RCC 7860 (cell line): ENCODE measurements at places on chromosomes 16 and 17.

DNA sequence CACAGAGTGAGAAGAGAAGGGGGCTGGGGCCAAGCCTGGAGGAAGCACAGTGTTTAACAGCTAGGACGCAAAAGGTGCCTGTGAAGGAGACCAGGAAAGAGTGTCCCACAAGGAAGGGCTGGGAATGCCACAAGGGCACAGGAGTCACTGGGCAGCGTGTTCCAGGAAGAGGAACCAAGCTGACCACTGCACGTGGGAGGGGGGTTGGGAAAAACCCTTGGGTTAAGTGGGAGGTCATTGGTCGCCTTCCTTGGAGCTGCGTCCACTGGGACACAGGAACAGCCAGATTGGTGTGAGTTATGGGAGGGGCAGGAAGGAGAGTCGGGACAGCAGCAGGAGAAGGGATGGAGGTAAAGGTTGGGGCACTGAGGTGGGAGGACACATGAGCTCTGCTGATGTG is 12.9 kb downstream of the TTYH2 start:
- no peak for DNase-seq

- DNase-seq = peak; percentile 83
Measured at GRCh38 chr16:709566-710499, 4.2 kb upstream of the FBXL16 start.

- no peak for DNase-seq
Measured at GRCh38 chr16:28865722-28866453, 2.2 kb downstream of the SH2B1 start.

- peak; percentile 56 for DNase-seq
Measured at GRCh38 chr16:27315333-27316037, 1.7 kb downstream of the IL4R start.

- DNase-seq = no peak
Measured at GRCh38 chr17:10556301-10557005, 7.0 kb upstream of the MYH2 start.

DNA sequence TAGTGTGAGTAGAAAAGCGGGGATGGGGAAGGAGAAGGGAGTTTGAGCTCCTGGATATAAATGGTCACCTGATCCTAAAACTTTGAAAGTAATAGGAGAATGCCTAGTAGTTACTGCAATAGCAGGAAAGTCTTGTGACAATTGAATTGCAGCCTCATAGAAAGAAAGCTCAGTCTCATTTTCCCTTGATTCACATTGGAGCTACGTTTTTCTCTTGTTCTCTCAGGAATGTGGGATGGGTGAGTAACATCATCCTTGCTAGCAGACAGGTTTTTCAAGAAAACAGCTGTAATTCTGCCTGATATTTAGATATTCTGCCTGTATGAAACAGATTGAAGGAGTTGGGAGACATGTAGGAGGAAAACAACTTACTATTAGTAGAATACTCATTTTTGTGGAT is 25.3 kb downstream of the SF3B3 start:
- no peak for DNase-seq

- no peak for DNase-seq
Measured at GRCh38 chr17:67289181-67289876, 44.3 kb upstream of the HELZ start.

DNA sequence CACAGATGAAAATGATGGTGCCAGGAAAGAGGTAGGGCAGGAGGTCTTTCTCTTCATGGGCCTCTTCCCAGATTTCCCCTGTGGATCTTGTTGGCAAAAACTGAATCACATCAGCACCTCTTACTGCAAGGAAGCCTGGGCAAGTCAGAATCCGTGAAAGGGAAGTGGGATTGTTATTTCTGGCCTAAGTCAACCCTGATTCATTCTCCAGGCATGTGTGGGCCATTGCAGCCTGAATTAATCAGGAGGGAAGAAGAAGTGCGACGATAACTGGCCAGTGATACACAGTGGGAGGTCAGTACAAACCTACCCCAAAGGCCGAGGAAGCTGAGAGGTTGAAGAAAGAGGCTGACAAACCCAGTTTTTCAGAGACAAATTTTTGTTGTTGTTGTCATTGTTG is 17.9 kb upstream of the NSMCE1 start:
- DNase-seq = peak; percentile 91

DNA sequence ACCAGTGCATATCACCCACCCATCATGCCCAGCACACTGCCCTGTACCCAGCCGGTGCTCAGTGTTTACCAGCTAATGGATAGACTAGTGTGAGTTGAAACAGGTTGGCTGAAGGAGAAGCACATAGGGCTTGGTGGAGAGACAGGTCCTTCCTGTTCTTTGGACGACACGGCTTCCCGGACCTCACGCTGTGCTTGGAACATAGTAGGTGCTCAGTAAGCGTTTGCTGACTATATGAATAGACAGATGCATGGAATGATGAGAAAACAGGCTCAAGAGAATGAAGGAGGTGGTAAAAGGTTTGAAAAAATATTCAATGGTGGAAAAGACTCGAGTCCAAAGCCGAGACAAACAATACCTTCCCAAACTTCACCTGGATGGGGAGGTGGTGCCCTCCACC is 6.8 kb upstream of the FADS6 start:
- no peak for DNase-seq

- DNase-seq = no peak
Measured at GRCh38 chr17:12459736-12460135, 206.0 kb upstream of the MYOCD start.

DNA sequence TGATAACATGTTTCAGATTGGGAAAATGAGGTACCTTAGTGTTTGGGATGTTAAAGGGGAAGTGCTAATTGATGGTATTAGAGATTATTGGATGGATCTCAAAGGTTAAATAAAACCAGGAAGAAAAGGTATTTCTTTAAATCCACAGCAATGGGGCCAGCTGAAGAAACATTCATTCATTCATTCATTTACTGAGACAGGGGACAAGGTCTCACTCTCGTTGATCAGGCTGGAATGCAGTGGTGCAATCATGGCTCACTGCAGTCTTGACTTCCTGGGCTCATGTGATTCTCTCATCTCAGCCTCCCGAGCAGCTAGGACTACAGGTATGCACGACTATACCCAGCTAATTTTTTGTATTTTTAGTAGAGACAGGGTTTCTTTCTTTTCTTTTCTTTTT is 19.8 kb downstream of the EARS2 start:
- DNase-seq = no peak

- no peak for DNase-seq
Measured at GRCh38 chr16:29892458-29892813, 6.9 kb downstream of the SEZ6L2 start.

DNA sequence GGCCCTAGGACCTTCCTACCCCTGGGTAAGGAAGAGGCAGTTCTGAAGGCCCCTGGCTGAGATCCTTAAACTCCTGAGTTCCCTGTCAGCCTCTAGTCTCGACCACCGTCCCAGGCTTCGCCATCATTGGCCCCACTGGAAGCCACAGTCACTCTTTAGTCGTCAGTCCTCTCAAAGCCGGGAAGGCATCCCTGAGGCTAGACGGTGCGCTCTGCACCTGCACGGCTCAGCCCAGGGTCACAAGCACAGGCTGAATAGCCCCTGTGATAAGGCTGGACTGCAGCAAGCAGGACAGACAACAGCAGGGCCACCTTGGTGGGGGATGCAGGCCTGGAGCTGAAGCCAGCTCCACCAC is 3.3 kb upstream of the HEXIM1 start:
- no peak for DNase-seq

DNA sequence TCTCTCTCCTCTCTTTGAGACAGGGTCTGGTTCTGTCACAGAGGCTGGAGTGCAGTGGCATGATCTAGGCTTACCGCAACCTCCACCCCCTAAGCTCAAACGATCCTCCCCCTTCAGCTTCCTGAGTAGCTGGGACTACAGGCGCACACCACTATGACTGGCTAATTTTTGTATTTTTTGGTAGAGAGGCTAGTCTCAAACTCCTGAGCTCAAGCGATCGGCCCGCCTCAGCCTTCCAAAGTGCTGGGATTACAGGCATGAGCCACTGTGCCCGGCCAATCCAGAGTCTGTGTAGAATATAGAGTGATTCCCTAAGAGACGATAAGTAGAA is 65.8 kb upstream of the RPH3AL start:
- no peak for DNase-seq

DNA sequence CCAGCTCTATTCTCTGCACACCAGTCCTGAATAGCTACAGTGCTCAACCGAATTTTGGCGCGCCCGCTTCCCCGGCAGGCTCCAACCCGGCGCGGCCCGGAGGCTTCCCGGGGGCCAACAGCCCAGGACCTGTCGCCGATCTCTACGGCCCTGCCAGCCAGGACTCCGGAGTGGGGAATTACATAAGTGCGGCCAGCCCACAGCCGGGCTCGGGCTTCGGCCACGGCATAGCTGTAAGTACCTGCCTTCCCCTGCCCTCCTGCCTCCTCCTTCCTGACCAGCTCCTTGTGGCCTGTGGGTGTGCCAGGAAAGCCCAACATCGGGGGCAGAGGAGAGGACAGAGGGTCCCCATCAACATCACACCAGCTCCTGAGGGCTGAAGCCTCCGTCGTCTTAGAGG is 70.2 kb downstream of the CCDC182 start:
- DNase-seq = no peak

DNA sequence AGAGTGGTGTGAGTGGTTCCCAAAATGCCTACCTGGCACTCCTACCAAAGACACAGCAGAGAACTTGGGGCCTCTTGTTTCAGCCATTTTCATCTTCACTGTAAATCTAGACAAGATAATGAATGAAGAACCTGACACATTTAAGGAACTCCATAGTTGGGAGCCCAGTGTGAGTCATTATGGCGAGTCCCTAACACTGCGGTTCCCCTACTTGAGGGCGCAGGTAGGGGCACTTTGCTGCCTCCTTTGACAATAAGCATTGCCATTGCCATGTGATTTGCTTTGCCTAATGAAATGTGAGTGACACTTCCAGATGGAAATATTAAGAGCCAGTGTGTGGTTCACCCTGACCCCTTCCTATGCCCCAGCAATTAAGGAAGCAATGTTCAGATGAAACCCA is 517.6 kb downstream of the MAF start:
- no peak for DNase-seq

- no peak for DNase-seq
Measured at GRCh38 chr16:75227361-75228142, 8.8 kb downstream of the CTRB1 start.

GRCh38 chr16:2713523-2713922 is 6.5 kb downstream of the PRSS27 start:
- no peak for DNase-seq

GRCh38 chr16:616733-617586 is 13.8 kb upstream of the WFIKKN1 start:
- DNase-seq = no peak

GRCh38 chr17:37642681-37643080 is 565 bp downstream of the DDX52 start:
- no peak for DNase-seq

DNA sequence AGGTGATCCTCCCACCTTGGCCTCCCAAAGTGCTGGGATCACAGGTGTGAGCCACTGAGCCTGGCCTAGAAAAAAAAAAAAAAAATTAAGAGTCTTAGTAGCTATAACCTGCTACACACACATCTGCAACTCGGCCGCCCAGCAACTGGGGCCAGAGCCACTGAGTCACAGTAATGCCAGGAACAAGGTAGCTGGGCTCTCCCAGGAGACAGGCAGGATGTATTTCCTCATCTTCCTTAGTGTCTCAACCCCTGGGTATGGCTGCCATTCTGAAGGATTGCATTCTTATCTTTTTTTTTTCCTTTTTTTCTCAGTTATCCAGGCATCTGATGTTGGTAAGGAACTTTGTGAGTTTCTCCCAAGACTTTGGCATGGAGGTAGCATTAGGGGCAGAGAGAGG is 7.1 kb upstream of the PSMD3 start:
- peak; percentile 62 for DNase-seq

- DNase-seq = no peak
Measured at GRCh38 chr17:45143767-45144198, 4.5 kb upstream of the HEXIM1 start.

- no peak for DNase-seq
Measured at GRCh38 chr16:88479793-88480760, 27.0 kb downstream of the ZFPM1 start.

- DNase-seq = no peak
Measured at GRCh38 chr17:77206158-77206956, 65.6 kb downstream of the SEC14L1 start.

DNA sequence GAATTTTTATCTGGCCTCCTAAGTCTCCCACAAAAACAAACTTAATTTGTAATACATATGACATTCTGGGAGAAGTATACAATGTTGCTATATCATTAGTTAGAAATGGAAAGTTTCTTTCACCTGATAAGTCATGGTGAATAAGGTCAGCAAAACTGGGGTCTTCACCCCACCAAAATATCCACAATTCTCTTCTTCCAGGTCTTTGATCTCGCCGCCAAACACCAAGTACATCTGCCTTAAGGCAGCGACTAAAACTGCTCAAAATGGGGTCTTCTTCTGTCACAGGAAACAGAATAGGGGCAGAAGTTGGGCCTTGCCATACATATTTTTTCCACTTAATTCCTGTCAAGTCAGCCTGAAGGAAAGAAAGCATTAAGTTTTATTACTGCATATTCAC is 2.1 kb downstream of the MED13 start:
- no peak for DNase-seq

DNA sequence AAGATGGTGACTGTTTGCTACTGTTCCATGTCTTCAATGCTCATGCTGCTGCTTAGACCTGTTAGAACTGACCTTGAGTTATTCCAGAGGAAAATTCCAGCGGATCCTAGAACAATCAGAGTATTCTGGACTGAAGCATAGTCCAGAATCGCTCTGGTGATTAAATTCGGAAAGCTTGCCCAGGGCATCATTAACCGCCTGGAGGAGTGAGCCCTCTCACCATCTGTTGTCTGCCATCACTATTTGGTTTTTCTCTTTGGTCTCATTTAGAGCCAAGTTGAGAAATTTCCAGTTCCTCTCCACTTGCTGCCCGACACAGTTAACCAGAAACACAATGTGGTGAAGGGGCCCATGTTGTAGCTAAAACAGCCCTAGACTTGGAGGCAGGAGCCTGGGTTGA is 104.1 kb downstream of the BMERB1 start:
- no peak for DNase-seq

DNA sequence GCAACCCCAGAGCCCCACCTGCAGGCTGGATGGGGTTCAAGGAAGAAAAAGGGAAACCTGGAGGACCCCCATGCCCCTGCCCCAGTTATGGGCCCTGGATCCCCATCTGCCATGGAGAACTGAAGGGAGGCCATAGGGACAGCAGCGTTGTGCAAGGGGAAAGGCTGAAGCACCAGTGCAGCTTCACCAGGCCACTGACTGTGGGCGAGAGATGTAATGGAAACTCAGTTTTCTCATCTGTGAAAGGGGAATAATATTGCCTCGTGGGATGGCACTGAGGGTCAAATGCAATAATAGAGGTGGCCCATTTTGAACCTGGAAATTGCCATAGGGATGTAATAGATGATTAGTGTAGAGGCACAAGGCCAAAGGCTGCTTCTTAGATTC is 9.9 kb upstream of the TSPOAP1 start:
- DNase-seq = no peak

GRCh38 chr16:81558444-81559175 is 114.0 kb downstream of the CMIP start:
- no peak for DNase-seq

DNA sequence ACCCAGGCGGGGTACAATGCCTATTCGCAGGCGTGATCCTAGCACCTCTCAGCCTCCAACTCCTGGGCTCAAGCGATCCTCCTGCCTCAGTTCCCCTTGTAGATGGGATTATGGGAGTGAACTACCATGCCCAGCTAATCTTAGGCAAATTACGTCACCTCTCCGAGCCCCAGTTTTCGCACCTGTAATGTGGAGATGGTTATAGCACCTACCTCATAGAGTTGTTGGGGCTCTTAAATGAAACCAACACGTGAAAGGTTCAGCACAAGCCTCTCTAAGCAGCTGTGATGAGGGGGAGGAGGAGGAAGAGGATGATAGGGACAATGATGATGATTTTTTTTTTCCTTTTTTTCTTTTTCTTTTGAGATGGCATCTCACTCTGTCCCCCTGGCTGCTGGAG is 59.9 kb downstream of the ABR start:
- no peak for DNase-seq
